Stimulated activated CD8-positive, alpha-beta memory T cell treated with anti-CD3 and anti-CD28 coated beads, Interleukin-12 subunit alpha, Interleukin-12 subunit beta, amount 100 ng/mL, for 4 hours (primary cell): ENCODE measurements at places on chromosomes 6 and 20.

DNA sequence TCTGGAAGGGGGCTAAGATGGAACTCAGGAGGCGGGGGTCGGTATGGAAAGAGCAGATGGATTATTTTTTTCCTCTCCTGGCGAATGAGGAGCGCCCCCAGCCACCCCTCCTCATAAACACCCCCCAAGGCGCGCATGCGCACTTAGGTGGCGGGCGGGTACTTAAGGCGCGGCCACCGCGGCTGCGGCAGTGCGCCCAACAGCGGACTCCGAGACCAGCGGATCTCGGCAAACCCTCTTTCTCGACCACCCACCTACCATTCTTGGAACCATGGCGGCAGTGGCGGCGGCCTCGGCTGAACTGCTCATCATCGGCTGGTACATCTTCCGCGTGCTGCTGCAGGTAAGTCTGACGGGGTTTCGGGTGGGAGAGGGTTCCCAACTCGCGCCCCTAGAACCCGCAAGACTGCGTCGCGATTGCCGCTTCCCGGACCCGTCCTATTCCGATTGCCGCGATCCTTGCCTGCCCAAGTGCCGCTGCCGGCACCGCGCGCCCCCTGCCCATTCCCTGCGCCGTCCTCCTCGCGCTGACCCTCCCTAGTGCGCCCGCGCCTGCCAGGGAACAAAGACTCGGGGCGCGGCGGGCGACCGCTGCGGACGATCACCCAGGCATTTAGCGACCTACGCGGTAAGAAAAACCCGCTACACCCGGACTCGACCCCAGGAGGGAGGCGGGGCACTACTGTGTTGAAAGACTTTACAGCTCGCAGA is at the start of gene NNAT:
Gene NNAT (plus strand): TSS at position 190 of the 711 bp plus-strand sequence. CDS start 82 bp downstream, at position 272.
- DNase-seq = no peak

DNA sequence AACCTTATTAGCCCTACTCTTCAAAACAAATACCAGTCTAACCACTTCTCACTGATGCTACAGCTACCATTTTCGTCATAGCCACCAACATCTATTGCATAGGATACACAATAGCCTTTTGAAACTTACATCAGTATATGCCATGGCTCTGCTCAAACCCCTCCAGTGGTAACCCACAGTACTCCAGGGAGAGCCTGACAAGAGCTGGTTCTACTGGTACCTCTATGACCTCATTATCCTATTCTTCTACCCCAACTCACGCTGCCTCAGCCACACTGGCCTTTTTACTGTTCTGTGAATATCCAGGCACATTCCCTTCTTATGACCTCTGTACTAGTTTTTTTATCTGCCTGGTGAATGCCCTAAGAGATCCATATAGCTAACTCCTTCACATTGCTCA is 157.6 kb downstream of the ARHGAP18 start:
- no peak for DNase-seq

DNA sequence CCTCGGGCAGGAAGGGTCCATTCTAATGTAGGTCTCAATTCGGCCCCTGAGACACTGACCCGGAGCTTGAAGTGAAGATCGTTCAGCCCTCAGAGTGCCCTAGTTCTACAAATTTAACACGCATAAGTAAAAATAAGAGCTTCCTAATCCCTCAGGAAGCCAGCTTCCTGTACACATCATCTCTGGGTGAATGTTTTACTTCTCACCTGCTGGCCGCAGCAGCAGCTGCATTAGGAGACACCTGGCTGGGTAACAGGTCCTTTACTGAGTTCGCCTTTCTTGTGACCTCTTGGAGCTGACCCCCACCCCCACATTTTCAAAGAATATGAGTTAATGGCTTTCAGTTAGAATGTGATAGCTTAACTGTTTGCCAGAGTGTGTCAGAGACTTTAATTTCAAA is 165.0 kb downstream of the SMOC2 start:
- DNase-seq = no peak

DNA sequence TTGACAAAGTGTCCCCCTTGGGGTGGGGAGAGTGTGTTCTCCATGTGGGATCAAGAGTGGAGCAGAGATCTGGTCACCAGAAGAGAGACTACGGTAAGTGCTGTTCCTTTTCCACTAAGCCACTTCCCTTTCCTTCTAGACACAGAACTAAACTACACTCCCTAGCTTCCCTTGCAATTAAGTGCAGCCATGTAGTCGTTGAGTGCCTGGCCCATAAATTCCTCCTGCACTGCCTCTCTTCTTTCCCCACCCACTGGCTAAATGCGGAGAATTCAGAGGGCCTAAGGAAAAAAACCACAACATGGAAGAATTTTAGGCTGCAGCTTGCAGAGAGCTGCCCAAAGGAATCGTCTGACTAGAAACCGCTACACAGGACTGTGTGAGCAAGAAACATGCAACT is 1.5 kb downstream of the WDR27 start:
- DNase-seq = no peak

GRCh38 chr6:26045065-26045927 is 41.9 kb upstream of the HFE start:
- no peak for DNase-seq

DNA sequence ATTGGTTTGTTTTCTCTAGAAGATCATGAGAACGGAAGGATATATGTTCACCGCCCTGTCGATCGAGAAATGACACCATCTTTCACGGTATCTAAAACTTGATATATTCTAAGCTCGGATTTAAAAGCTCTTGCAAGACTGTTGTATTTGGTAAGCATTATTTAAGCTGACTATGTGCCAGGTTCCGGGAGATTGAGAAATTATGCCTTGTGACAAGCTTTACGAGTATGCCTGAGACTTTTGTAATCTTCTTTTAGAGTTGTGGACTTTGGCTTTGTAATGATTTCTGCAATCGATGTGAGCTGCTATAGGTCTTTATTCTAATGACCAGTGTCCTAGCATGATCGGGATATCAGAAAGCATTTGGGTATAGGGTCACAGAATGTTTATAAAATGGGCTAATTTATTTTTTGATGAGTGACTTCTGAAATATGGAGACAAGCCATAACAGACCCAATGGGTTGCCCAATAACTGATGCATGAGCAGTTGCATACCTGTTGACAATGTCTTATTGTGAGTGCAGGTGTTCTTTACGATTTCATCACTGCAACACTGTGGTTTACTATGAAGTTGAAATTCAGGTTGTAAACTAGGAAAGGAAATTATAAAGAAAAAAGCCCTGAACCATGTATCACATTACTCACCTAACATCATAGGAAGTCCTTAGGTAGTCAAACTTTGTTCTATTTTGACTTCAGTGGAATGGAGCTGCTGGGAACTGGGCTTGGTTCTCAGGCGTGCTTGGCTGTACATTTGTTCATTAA is 14.0 kb downstream of the CDH26 start:
- no peak for DNase-seq

DNA sequence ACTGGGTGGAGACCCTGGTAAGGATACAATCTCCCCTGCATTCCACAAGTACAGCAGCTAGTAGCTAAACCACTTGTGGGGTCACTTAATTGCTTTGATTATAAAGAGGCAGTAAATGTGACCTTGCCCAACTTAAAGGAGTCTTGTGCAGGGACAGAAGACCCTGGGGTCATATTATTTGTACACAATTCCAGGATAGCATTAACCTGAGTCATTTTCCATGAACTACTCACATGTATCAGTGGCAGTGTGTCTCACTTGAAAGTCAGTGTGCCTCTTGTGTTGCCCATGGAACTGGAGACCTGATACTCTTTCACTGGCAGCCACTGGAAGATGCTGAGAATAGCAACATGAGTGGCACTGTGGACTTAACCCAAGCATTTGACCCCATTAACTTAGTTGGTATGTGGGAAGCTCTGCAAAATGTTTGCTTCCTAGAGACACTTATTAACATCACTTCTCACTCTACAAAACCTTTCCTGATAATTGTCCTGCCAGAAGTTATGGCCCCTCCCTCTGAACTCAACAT is 28.9 kb downstream of the CLIC5 start:
- no peak for DNase-seq

- no peak for DNase-seq
These were observed 842 bp downstream of the SLC25A27 start for GRCh38 chr6:46653439-46654195.

- DNase-seq = no peak
These were observed 800 bp downstream of the ABCC10 start for GRCh38 chr6:43428112-43428570.
